ENCODE measurements at places on chromosomes 12 and 14.

DNA sequence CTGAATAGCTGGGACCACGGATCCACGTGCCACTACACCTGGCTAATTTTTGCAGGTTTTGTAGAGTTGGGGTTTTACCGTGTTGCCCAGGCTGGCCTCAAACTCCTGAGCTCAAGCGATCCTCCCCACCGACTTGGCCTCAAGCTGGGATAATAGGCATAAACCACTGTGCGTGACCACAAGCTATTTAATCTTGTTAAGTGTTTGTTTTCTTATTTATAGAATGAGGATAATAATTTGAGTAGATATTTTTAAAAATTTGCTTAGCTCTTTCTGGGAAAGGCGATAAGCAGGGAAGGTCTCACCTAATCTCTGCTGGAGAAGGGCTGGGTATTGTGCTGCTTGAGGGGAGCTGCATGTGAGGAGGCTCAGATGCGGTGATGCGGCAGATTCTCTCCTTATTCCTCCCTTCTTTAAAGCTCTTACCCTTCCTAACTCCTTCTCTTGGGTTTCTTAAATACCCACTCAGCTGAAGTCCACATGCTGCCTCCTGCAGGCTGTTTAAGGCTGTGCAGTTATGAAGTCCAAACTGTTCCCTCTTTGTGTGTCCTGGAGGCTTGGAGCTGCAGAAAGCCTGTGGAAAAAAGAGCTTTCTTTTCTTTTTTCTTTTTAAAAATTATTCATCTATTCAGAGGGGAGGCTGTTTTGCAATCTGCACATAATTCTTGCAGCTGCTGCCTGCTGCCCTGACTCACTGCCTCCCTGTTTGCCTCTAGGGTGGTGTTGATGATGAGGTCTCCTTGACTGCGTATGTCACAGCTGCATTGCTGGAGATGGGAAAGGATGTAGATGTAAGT, 37.9 kb downstream of the A2ML1 start:
- DNase-seq = no peak

- no peak for DNase-seq
These were observed 63.9 kb downstream of the NAV3 start for GRCh38 chr12:77894556-77894955.

GRCh38 chr14:89282191-89282590, 134.8 kb downstream of the FOXN3 start:
- no peak for DNase-seq

DNA sequence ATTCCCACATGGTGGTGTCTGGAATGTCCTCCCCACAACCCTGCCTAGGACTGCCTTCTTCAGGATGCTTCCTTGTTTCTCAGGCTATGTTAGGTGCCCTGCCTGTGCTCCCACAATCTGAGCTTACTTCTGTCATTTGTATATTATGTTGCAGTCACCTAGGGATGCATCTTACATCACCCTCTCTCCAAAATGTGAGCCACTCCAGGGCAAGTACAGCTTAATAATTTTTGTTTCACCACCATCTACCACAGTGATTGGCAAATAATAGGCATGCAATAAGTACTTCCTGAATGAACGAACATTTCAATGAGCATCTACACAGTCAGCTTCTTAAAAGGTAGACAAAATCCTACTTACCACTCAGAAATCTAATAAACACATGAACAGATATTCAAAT, 37.6 kb downstream of the ZFYVE26 start:
- no peak for DNase-seq

DNA sequence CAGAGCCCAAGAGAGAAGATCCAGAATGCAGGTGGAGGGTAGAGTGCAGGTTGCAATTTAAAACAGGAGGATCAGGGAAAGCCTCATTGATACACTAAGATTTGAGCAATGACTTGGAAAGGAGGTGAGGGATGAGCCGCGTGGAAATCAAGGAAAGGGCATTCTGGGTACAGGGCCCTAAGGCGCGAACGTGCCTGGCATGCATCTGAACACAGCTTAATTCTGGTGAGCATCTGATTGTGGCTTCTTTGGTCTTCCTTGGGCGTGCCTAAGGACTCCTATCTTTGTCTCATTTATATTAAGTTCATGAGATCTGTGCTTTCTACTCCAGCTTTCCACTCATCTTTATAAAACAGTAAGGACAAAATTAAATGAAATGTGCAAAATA, 79.3 kb downstream of the NTF3 start:
- no peak for DNase-seq

GRCh38 chr12:121804417-121805111, 755 bp downstream of the SETD1B start:
- DNase-seq = no peak

DNA sequence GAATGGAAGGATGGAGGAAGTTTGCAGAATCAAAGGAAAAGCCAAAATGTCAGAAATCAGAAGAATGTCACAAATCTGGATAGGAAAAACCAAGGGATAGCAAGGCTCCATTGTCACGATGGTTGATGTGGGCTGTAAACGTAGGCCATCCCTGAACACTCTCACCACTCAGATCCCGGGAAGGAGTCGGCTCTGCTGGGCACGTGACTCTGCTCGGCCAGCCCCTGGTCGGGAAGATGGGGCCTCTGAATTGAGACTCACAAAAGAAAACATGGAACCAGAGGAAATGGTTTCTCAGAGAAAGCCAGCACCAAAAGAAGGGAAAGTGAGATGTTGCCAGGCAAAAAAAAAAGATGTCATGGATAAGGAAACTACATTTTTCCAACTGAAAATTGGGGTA, 26.2 kb downstream of the TCP11L2 start:
- no peak for DNase-seq

DNA sequence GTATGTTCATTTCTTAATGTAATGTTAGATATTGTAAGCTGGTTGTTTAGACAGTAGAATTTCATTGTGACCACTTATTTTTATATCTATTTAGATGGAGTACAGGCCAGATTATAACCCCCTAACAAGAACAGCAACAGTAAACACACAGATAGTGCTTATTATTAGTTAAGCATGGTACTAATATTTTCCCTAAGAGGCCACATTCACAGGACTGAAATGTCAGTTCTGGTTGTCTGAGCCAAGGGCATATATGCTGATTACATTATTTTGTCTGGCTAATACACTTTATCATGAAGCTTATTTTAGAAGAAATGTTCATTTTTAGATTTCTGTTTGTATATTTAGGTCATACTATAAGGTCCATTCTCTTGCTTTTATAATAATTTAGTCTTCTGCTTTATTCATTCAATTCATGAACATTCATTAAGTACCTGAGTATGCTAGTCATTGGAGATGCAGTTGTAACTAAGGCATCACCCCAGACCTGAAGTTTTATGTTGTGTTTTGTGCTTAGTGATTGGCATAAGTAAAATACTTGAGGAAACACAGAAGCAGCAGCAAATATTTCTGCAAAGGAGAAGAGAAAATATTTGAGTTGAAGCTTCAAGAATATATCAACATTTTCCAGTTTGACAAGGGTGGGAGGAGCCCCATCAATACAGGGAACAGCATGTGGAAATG, 413.7 kb downstream of the RAD51B start:
- no peak for DNase-seq

DNA sequence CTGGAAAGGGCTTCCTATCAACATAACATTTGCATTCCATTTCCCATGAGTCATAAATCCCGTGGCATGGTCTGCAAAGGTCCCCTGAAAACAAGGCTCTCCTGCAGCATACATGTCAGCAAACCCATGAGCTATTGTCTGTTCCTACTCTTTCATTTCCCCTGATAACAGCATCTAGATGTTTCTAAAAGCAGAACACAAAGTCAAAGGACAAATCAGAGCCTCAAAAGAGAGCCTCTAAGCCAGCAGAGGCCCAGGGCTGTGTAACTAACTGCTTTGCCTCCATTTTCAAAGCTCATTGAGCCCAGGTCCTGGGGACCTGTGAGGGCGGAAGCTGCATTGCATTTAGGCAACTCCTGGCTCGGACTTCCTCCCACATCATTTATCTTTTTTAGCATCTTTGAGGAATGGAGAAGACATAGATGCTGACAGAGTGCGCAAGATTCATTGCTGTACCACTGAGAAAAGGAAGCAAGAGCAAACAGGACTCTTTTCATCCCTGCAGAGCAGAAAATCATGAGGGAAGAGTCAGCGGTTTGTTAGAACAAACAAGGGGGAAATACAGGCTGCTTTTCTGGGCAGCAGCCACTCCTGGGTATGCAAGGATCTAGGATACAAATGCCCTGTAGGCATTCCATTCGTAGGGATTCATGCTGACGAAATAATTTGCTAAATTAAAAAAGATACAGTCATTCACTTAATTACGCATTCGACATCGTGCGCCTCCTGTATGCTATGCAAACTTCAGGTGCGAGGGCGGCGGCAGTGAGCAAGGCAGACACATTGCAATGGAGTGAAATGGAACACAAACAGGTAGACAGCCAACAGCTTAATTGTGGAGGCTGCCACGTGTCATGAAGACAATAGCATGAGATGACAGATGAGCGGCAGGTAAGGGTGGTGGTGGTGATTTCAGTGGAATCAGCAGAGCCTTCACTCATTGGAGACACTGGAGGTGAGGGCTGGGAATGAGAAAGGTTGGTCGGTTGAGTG, 131.0 kb downstream of the TMEM132D start:
- no peak for DNase-seq

GRCh38 chr12:123843912-123844748, 82.0 kb downstream of the DNAH10 start:
- no peak for DNase-seq

- no peak for DNase-seq
These were observed 580.9 kb downstream of the DIO2 start for GRCh38 chr14:79630288-79630960.

- DNase-seq = no peak
These were observed 721.3 kb upstream of the USP15 start for GRCh38 chr12:61538951-61539350.

GRCh38 chr12:108604208-108604941, 6.5 kb upstream of the TMEM119 start:
- no peak for DNase-seq

- peak; percentile 71 for DNase-seq
These were observed 27.1 kb upstream of the PCNX4 start for GRCh38 chr14:60064491-60065072.

DNA sequence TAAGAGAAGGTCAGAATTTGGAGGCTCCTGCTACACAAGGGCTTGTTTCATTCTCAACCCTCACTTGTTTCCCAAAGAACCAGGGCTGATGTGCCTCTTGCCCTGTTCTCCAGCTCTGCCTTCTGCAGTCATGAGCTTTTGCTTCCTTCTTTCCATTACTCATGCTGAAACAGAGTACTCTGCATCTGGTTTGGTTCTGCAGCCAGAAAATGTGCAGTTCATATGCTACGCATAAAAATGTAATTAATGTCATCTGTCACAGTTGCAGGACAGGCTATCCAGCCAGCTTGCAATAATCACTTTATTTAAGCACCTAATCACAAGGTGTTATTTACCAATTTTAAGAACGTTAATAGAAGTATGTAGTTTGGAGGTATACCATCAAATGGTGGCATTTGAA, 150.2 kb downstream of the SRGAP1 start:
- no peak for DNase-seq

DNA sequence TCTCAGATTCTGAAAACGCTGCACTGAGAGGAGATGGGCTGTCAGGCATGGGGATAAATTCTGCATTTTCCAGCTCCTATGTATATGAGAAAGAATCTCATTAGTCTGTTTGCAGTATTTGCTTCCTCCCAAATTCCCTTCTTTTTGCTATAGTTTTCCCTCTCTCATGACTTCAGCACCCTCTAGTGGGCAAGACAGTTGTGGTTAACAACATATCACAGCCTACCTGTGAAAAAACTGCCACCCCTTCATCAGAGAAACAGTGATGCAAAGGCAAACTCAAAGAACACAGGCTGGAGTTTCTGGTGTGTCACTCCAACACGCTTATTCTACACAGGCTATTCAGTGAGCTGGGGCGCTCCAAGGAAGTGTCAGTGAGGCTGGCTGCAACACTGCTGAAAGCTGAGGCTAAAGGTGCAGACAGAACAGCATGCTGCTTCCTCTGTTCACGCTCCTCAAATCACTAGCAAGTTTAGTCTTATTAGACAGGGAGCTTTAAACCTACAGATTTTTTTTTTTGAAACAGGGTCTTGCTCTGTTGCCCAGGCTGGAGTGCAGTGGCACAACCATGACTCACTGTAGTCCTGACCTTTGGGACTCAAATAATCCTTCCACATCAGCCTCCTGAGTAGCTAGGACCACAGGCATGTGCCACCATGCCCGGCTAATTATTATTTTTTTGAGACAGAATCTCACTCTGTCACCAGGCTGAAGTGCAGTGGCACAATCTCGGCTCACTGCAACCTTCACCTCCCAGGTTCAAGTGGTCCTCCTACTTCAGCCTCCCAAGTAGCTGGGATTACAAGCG, 19.3 kb downstream of the ZC2HC1C start:
- peak; percentile 87 for DNase-seq

GRCh38 chr12:51915003-51915625, 7.8 kb downstream of the ACVRL1 start:
- no peak for DNase-seq

Measured in HTR-8/SVneo (cell line).